ENCODE measurements at places on chromosomes 3 and 15.
A peak's percentile ranks its signal among the peaks of the same experiment; 100 is the strongest.

- no peak for DNase-seq
Observed at GRCh38 chr3:140469491-140469890, 208.4 kb upstream of the TRIM42 start.

DNA sequence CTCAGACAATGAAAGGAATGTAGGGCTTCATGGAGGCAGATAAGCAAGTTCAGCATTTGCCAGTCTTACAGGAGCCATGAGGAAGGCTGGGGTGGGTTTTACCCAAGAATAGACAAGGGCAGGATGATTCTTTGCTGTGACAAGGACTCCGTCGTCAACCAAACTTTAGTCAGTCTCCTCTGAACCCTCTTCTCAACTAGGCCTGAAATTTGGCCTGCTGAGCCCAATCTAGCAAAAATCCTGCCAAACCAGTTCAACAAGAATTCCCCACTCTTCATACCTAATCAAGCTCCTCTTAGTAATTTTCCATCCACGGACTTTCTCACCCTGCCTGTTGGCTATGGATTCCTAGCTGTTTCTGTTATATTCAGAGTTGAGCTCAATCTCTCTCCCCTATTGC, 280.5 kb downstream of the TBL1XR1 start:
- peak; percentile 54 for DNase-seq

GRCh38 chr3:173225351-173225750, 84.3 kb upstream of the SPATA16 start:
- DNase-seq = no peak

- DNase-seq = no peak
Observed at GRCh38 chr15:78213956-78214355, 20.4 kb downstream of the ACSBG1 start.

DNA sequence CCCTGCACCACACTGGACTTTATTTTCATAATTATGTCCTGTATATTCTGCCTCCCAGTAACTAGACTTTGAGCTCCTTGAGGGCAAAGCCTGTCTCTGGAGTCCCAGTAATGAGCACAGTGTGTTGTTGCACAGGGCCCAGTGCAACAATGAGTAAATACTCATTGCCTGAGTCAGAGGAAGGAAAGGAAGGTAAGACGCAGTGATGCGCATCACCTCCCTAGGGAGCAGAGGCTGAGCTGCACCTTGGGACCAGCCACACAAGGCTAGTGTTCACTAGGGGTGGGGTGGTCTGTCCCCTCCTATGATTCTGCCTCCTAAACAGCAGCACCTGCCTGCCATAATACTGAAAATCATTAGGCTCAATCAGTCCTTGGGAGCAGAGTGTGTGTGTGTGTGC, 86.6 kb upstream of the ADAMTSL3 start:
- no peak for DNase-seq

- no peak for DNase-seq
Observed at GRCh38 chr3:187261541-187261969, 30.0 kb downstream of the MASP1 start.

GRCh38 chr15:60477164-60477563, 1.8 kb downstream of the ICE2 start:
- DNase-seq = no peak

DNA sequence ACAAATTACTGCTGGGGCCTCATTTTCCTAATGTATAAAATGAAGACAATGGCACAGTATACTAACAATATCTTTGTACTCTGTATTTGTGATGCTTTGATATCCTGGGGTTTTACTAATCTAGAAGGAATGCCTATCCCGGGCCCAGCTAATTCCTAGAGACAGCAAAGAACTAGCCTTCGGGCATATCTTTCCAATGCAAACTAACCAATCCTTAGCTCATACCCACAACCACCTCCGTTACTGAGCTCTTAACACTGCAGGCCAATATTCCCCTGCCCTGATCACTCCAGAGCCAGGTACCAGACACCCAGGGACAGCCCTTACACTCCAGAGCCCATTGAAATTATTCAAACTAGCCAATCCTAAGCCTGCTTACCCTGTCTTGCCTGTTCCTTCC, 309.0 kb downstream of the ULK4 start:
- no peak for DNase-seq

GRCh38 chr3:122619040-122619439, 41.6 kb downstream of the PARP15 start:
- no peak for DNase-seq

GRCh38 chr15:50241684-50242450, 23.7 kb downstream of the HDC start:
- no peak for DNase-seq

GRCh38 chr15:70128414-70129140, 30.9 kb upstream of the TLE3 start:
- DNase-seq = no peak

- DNase-seq = no peak
Observed at GRCh38 chr3:179687967-179688535, 35.2 kb downstream of the USP13 start.

- DNase-seq = no peak
Observed at GRCh38 chr15:75947092-75947491, 43.4 kb downstream of the FBXO22 start.

DNA sequence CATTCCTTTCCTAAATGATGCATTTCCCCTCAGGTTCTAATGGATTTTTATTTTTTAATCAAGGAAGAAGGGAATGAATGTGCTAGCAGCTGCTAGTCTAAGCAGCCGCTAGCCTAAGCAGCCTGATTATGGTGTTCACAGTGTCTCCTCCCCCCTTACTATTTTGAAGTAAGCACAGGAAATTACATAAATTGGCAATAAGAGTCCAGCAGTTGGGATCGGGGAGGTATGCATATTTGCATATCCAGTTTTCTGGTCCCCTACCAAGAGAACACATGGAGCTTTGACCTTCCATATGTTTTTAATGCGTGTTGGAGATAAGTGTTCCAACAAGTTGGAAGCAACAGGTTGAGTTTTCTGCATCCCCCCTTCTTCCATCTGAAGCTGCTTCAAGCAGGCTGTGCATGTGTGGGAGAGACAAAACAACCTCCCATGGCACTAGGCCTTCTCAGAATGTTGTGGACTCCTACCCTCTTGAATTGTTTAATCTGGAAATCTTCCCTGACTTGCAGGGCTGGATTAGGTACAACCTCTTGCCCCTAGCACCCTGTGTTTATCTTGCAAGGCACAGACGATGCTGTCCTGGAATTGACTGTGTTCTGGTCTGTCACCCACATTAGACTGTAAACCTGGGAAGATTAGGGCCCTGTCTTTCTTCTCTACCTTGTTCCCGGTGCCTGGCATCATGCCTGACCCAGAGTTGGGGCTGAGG, 124.8 kb upstream of the LRIG1 start:
- DNase-seq = no peak

- no peak for DNase-seq
Observed at GRCh38 chr15:59048897-59049296, 56.0 kb upstream of the CCNB2 start.

- no peak for DNase-seq
Observed at GRCh38 chr3:120569222-120570057, 26.7 kb upstream of the NDUFB4 start.

- DNase-seq = no peak
Observed at GRCh38 chr3:150357923-150358607, 50.0 kb upstream of the TSC22D2 start.

DNA sequence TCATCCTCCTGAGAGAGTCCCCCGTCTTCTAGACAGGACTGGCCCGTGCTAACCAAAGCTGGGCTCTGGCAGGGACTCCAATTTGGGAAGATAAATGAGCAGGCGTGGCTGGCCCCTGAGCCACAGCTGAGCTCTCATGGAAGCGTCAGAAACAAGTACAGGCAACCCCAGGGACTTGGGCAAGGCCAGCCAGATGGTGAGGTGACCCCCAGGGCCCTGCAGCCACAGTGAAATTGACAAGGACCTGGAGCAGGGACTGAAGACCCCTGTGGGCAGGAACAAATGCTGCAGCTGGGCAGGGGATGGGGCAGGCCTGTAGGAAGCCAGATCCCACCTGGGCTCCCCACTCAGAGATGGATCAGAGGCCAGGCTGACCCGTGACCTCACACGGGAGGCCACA, 32.8 kb upstream of the CGNL1 start:
- no peak for DNase-seq

DNA sequence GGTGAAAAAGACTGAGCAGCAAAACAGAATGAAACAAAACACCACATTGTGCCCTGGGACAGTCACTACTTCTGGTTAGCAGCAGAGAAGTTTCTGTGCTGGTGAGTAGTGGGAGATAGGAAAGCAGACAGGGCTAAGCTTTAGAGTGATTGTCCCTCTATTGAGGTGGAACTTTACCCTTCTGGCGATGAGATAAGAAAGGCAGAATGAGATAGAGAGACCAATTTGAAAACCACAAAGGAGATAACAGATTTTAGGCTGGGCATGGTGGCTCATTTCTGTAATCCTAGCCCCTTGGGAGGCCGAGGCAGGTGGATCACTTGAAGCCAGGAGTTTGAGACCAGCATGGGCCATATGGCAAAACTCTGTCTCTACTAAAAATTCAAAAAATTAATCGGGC, 208.5 kb downstream of the TBL1XR1 start:
- no peak for DNase-seq

DNA sequence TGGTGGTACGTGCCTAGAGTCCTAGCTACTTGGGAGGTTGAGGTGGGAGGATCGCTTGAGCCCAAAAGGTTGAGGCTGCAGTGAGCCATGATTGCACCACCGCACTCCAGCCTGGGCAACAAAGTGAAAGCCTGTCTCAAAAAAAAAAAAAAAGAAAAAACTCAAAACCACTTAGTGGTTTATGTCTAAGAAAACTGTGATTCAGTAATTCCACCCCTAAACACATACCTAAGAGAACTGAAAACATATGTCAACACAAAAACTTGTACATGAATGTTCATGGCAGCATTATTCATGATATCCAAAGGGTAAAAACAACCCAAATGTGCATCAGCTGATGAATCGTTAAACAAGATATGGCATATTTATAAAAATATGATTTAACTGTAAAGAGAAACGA, 14.3 kb downstream of the SPG21 start:
- no peak for DNase-seq

DNA sequence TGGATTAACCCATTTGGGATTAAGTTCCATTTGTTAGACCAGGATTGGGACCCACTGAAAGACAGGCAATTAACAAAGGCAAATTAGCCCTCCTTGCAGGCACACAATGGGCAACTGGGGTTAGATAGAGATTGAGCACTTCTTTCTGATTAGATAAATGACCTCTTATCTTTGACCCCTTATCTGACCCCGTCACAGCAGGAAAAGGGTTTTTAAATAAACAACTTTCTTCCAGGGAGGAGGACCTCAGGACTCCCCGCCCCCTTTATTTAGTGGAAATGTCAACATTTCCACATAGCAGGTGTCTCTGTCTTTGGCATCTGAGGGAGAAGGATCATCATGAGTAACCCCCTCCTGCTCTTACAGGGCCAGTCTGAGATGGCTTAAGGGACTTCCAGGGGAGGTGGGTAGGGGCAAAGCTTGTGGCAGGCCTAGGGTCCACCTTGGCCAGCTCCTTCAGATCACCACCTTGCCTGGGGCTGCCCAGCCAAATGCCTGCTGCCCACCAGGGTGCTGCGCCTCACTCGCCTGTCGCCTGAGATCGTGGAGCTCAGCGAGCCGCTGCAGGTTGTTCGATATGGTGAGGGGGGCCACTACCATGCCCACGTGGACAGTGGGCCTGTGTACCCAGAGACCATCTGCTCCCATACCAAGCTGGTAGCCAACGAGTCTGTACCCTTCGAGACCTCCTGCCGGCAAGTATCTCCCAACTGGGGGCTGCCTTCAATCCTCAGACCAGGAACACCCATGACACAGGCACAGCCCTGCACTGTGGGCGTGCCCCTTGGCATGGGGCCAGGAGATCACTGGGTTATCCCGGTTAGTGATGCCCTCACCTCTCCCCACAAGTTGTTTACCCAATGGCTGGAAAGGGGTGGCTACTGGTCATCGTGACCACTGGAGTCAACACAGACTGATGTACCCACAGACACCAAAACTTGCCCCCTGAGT, 2.6 kb upstream of the WDR6 start:
- DNase-seq = no peak

GRCh38 chr15:31365032-31365654, 38.5 kb downstream of the KLF13 start:
- DNase-seq = no peak
